ENCODE measurements at places on chromosomes 7 and 10.

- DNase-seq: no peak
Measured at GRCh38 chr7:125396466-125397151, 467.0 kb upstream of the POT1 start.

DNA sequence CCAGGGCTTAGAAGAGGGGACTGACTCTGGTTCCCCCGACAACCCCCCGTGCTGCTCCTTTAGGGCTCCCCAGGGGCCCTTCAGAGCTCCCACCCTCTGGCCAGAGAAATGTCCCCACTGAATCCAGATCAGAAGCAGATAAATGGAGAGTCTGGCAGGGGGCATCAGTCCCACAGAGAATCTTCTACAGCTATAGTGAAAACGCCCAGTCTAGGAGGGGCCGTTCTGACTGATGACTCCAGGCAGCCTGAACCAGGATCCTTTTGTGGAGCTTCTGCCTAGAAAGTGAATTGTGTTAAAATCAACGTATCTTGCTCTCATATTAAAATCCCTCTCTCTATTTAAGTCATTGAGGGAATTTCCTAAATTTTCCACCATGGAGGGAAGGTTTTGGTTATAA is 471.4 kb downstream of the LRMDA start:
- no peak for DNase-seq

DNA sequence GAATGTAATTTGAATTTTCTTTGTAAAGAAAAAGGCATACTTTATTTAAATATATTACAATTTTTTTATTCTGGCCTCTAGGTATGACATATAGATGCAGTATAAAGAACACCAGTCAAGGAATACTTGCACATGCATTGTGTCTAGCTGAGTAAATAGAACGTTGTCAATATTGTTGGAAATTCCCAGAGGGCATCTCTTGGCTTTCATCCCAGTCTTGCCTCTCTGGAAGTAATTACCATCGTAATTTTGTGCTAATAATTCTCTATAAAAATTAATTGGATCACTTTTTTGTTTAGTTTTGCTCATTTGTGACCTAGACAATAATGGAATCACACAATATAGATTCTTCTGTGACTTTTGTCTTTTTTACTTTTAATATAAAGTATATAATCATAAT is 1052.3 kb upstream of the CELF2 start:
- DNase-seq: no peak

- no peak for DNase-seq
Measured at GRCh38 chr10:68756246-68756645, 35.2 kb downstream of the CCAR1 start.

DNA sequence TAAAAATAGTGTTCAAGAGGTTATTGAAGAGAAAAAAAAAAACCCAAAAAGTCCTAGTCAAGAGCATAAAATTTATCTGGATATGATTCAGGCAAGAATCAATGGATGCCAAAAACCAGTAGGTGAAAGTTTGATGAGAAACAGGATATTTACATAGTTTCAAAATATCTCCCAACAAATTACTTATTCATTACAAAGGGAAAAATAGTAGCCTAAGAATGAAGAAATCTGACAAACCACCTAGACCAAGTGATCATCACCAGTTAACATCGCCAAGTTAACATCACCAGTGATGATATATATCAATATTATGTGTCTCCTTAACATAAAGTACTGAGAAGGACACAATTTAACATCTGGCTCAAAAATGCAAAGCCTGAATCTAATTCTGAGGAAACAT is 85.2 kb downstream of the RNLS start:
- peak; percentile 53 for DNase-seq

DNA sequence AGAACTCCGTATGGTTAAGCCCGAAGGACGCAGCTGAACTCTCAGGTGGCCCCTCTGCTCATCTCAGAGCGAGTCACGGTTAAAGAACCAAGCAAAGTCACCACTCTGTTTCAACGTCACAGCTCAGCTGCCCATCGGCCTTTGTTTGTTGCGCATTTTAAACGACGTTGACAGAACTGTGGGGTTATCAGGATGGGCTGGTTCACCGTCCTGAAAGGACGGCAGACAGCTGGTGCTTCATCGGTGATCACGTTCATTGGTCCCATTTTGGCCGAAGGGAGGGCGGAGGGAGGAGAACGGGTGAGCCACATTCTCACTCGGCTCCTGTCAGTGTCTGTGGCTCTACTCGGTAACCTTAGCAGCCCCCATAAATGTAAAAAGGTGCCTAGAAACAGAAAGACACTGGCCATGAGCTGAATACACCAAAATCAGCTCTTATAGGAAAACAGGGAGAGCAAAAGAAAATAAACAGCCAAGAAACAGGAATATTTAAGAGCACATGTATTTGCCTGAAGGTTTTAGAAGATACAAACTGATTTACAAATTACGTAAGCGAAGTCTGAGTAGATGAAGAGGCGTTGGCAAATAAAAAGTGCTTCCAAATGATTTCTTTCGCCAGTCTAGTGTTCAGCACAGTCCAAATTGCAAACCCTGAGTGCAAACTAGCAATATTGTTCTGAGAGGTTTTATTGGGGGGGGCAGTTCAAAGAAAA is 8.4 kb downstream of the PRKAG2 start:
- DNase-seq: no peak

DNA sequence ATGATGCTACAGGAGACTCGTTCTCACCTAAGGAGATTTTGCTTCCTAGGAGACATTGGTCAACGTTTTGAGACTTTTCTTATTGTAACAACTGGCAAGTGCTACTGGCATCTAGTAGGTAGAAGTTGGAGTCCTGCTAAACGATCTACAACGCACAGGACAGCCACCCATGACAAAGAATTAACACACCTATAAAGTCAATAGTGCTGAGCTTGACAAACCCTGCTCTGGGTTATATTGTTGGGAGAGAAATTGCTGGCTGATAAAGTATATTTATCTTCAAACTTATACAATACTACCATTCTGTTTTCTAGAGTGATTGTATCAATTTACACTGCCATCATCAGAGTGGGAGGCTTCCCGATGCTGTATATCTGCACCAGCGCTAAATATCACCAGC is 57.8 kb downstream of the SAMD9 start:
- DNase-seq: no peak

- no peak for DNase-seq
Measured at GRCh38 chr10:672992-673391, 16.5 kb downstream of the DIP2C start.

DNA sequence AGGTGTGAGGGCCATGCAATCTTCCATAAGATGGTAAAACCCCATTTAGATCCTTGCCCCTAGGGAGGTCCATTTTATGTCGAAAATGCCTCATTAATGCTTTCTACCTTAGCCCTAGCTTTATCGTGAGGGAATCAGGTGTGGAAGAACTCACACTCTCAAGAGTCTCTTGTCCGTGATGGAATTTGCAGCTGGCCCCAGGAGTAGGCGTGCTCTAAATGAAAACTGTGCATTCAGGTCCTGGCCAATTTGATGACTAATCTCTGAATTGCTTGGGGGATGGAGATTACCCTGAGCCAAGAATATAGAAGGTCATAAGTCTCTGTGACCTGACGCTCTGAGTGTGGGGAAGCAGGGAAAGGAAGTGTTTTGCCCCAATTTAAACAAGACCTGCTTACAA is 6.6 kb downstream of the C10orf90 start:
- DNase-seq: peak; percentile 73

DNA sequence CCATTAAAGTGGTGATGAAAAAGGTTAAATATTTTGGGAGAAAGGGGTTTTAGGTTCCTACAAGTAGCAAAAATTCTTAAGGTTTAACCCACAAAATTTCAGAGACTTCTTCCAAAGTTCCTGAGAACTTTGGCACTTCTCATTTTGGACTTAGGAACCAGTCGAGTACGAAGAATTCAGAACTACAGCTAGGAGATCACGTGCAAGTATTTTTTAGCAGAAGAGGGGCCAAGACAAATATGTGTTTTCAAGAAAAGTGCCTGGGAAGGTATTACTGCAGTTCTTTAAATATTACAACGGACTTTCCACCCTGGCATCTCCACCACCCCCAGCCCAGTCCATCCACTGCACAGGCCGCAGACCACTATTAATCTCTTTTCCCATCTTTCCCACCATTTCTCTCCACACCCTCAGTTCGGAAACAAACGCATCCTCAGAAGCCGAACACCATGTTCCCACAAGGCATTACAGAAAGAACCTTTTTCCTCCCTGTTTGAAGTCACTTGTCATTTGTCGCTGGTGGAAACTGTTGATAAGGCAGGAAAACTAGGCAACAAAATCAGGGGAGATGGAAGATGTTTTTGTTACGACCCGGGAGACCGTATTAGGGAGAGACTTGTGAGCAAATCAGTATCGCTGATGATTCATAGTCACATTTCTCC is 7.1 kb downstream of the INHBA start:
- DNase-seq: no peak

- DNase-seq: peak; percentile 2
Measured at GRCh38 chr7:7122033-7122478, 60.3 kb upstream of the C1GALT1 start.

- no peak for DNase-seq
Measured at GRCh38 chr10:96610817-96611216, 24.0 kb upstream of the TM9SF3 start.

- no peak for DNase-seq
Measured at GRCh38 chr7:131194070-131194865, 133.4 kb upstream of the MKLN1 start.

- no peak for DNase-seq
Measured at GRCh38 chr10:119680650-119681081, 29.5 kb downstream of the BAG3 start.

DNA sequence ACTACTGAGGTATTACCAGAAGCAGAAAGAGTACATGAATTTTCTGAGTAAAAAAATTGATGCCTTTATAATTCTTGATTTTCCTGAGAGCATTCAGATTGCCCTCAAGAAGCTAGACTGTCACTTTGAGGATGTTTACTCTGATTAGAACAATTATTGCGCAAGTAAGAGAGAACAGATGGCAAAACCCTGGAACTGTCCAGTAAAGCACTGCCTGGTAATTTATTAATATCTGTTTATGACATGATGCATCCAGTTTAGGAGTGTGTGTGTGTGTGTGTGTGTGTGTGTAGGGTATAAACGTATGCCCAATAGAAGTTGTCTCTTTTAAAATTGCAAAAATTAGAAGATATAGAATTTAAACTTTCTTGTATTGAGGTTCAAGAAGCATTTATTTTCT is 379.7 kb downstream of the PHTF2 start:
- peak; percentile 22 for DNase-seq

- DNase-seq: peak; percentile 95
Measured at GRCh38 chr7:66740302-66740979, at the start of gene RABGEF1. TSS of gene RABGEF1 (plus strand) at chr7:66740733. CDS start at chr7:66771900, 31,167 bp downstream.

DNA sequence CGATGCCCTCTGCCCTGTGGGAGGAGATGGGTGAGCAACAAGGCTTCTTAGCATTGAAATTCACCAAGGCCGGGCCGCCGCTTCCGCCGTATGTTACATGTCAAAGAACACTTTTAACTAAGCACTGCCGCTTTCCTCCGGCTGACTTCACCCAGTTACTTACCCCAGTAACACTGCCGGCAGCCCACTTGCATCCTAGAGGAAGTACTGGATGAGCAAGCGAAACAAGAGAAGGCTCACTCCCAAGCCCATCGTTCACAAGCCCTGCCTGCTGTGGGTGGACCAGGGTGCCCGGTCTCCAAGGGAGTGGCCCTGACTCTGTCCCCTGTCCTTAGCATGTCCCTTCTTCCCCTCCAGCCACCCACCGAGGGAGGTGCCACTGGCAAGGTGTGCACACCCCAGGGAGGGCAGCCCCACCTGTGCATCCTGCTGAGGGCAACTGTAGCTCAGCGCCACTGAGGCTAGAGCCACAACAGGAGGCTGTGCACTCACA is 73.1 kb upstream of the EBF3 start:
- no peak for DNase-seq

GRCh38 chr10:101780818-101781654 is 2.2 kb downstream of the NPM3 start:
- peak; percentile 58 for DNase-seq

DNA sequence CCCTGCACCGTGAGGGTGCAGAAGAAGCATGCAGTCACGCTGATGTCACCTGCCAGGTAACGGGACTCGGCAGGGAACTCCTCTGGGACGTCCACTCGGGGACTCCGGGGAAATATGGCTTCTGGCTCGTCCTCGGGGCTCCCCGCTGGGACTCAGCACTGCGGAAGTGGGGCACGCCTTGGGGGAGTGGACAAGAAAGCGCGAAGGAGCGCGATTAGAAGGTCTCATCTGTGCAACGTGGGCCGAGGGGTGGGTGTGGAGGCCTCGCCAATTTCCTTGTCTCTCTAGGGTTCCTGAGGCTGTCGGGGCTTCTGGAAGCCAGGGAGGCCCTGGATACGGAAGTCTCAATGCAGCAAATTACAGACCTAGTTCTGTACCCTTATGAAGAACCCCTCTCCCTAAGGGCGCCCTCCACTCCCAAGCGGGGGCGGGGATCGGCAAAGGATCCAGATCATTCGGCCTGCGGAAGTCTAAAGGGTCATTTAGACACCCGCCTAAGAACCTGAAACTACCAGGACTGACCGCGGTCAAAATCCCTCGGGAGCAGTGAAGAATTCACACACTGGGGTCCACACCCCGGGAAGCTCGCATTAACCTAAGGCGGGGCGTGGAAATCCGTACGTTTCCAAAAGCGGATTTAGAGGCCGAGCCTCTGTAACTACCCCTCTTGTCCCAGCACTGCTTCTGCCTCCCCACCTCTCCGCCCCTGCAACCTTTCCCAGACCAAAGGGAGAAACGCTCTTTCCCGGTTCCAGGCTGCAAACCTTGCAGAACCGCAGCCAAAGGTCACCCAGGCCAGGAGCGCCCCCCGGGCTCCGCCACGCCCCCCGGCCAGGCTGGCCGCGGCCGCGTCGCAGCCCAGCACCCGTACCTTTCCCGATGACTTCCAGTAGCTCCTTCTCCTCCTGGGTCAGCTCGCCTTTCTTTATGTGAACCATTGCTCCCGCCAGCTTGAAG is 640 bp downstream of the ANKMY2 start:
- peak; percentile 47 for DNase-seq

DNA sequence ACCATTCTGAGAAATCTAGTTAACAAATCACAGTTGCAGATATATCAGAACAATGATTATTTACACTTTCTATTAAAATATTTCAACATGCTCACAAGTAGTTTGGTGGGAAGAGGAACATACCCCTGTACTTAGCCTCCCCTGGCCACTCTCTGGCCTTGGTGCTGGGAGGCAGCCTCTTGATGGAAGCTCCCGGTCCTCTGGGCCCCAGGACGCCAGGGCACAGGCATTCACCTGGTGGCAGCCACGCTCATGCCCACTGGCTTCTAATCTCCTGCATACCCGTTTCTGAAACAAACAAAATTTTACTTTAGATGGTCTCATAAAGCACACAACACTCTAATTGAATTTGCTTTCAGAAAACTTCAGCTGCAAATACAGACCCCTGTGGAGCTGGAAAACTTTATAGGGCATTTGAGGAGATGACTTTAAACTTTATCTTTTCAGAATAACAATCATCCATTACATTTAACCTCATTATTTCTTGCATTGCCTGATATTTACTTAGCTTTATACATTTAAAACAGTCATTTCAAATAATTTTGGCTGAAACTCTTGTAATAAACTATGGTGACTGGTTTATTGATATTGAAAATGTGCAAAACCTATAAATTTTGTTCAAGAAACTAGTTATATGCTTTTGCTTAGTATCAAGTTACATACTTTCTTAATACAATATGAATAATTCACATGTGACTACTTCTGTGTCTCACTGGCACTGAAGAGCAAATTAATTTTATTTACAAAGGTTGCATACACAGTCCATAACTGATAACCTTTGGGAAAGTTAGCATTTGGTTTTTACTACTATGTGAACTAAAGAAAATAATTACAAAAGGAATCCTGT is 30.8 kb downstream of the C10orf143 start:
- DNase-seq: no peak

- no peak for DNase-seq
Measured at GRCh38 chr7:32218154-32218467, 147.9 kb upstream of the PDE1C start.
